Adrenal gland (tissue), 19 donors: ENCODE measurements at places on chromosomes 1 and 21. TPM values are rescaled to one million over a fixed set of nuclear protein-coding genes. Genes with fewer than 3 reads are reported as not detected.

DNA sequence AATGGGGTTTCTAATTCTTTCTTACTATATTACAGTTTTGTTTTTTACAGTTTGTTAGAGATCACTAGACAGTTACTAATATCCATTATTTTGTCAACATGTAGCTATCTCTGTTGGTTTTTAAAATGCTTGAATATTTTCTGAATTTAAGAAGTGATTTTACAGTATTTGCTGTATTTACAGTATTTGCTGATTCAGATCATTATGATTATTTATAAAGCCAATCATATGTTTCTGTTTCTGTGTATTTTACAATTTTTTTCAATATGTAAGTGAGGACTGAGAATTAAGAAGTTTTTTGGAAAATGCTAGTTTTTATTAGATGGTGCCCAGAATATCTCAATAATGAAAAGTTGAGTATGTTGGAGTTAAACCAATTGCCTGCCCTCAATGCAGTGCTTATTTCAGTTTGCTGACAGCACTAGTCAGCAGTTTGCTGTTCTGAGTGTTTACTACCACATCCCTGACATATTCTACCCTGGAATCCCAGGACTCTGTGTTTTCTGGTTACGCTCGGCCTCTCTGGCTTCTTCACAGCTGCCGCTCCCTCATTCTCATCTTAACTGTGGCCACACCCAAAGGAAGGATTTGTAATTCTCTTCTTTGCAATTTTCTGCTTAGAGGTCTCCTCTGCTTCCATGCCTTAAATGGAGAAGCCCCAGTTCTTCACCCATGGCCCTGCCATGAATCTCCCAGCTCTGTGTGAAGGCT lies 68.0 kb upstream of the BACH1 start:
- no peak for DNase-seq

Gene GSTM2
- 17.2 TPM for total RNA-seq

- no peak for DNase-seq
Measured at GRCh38 chr1:1074631-1075147, 583 bp upstream of the RNF223 start.

DNA sequence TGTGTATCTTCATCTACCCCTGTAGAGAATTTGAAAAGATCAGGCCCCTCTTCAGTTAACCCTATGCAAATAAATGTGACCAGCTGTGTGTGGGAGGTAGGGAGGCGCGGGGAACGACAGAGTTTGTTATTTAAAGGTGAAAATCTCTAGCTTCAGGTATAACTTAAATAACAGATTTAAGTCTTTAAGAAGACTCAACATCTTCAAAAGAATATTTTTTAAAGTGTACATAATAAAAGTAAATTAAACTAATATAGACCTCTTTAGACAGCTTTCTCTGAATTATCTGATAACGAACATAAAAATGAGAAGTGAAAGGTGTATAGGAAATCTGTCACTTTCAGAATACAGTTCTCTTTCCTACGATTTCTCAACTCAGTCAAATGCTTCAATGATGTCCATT lies 16.0 kb downstream of the ANGPTL3 start:
- DNase-seq = no peak

Gene SLC9C2
- 0.13 TPM for total RNA-seq

Gene S100A3
- total RNA-seq = not detected

GRCh38 chr1:76494807-76495206 lies 372.5 kb upstream of the ST6GALNAC5 start:
- DNase-seq = no peak

DNA sequence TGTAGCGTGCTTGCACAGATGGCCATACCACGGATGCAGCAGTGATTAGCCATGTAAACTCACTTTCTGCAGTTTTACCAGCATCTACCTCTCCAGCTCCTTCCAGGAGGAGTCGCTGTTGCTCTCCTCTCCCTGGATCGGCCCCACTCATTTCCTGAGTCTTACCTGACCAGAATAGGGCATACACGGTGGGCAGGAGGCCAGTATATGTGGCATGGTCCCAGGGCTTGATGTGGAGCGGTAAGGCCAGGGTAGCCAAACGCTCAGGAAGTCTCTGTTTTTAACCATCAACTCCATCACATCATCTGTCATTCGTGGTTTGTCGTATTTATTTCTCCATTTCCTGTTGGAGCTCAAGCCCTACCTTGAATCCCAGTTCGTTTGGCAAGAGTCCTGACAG lies 163.4 kb upstream of the USP24 start:
- peak; percentile 21 for DNase-seq

DNA sequence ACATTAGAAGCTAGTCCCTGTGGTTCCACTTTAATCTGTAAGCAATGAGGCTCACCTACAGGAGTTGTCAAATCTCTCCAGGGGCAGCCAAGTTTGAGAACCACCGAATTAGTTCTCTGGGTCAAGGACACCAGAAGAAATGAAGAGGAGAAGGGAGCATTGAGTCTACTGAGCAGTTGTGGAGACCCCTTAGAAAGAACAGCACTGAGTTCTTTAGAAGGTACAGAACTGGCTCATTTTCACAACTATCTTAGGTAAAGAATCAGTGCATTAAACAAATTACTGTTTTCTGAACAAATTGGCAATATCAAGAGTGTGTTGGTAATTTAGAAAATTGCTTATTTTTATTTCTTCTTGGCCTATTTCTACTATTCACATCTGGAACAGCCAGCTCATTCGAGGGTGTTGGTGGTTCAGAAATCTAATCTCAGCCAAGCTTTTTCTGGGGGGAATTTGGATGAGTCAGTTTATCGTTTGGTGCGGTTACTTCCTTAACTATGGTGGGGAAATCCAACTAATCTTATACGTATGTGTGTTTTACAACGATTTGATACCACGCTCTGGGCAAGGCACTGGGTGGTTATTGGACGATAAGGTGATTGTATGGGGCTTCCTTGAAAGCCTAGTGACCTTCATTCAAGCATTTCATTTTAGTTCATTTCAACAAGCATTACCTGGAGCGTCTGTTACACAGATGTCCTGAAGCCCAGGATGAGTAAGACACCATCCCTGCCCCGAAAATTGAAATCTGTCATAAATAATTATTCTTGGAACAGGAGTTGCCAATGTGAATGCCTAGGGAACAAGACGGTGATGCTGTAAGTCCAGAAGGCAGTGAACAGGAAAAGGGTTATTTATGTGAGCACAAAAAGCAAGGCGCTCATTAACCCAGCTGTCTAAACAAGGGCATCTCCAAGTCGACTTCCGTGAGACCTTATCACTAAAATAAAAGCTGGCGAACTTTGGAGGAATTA lies 52.0 kb upstream of the TMPRSS2 start:
- no peak for DNase-seq
